Psoas muscle (tissue), 8 donors: ENCODE measurements at places on chromosomes 12 and 14.

DNA sequence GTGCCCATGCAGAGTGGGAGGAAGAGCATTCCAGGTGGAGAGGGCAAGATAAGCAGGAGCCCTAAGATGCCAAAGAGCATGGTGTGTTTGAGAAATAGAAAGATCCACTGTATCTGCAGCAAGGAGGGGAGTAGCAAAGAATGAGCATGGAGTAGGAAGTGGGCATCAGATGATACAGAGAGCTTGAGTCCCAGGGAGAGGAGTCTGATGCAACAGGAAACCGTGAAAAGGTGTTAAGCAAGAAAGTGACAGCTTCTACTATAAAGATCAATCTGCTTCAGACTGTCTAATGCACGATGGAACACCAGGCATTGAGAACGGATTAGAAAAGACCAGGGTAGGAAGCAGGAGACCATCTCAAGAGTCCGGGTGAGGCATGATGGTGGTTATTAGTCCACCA lies 12.3 kb upstream of the GPRC5D start:
- no peak for DNase-seq

DNA sequence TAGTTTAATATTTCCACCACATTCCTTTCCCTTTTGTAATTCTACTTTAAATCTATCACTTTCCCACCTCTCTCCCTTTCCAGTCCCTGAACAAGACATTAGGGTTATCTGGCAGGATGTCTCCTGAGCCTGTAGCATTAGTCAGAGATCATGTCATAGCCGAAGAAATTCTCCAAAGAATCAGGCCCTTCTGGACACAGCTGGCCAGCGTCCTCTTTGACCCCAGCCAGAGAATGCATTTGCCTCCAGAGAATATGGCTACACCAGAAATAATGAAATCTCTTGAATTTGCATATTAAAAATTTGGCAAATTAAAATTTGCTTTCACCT lies 56.7 kb downstream of the NTF3 start:
- no peak for DNase-seq

DNA sequence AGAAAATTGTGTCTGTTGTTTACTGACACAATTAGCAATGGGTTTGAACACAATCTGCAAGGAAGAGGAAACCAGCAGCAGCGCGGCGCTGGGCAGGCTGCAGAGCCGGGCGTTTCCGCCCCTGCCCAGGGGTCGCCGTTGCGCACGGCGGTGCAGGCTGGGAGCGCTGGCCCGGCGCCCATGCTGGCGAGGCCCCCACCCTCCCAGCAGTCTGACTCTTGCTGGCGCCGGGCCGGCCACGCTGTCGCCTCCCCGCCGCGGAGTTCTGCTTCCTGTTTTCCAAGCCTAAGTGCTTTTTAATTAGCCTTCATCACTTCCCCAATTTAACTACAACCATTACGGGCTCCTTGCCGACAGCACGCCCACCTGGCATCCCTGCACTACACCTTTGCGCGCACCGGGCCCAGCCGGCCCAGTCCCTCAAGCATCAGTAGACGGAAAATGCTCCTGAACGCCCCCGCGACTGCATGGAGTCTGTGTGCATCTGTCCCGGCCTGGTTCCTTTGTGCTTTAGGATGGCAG lies 212.1 kb downstream of the GXYLT1 start:
- peak; percentile 78 for DNase-seq

DNA sequence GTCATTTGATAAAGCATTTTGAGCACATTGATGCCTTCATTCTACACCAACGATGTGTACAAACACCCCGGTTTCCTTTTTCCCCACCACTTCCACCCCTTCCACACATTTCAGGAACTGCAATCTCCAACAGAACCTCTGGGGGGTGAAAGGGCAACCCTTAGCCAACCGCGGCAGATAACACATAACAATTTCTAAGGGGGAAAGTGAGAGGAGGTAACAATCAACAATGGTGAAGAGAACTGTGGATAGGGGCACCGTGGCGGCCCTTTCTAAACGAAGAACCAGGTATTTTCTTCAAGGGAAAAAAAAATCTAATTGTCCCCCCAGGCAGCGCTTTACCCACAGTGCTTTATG lies 1.1 kb downstream of the KITLG start:
- peak; percentile 11 for DNase-seq

GRCh38 chr14:101293605-101294004 lies 267.7 kb upstream of the DIO3 start:
- DNase-seq: no peak

GRCh38 chr12:107225635-107226034 lies 132.3 kb upstream of the CRY1 start:
- no peak for DNase-seq

GRCh38 chr12:109587921-109588320 lies 14.3 kb downstream of the MVK start:
- no peak for DNase-seq

GRCh38 chr12:132329036-132329719 lies at the start of gene GALNT9:
Gene GALNT9, minus strand, starts transcription at chr12:132329589. Its CDS starts 386 bp downstream, at chr12:132329203.
- no peak for DNase-seq

DNA sequence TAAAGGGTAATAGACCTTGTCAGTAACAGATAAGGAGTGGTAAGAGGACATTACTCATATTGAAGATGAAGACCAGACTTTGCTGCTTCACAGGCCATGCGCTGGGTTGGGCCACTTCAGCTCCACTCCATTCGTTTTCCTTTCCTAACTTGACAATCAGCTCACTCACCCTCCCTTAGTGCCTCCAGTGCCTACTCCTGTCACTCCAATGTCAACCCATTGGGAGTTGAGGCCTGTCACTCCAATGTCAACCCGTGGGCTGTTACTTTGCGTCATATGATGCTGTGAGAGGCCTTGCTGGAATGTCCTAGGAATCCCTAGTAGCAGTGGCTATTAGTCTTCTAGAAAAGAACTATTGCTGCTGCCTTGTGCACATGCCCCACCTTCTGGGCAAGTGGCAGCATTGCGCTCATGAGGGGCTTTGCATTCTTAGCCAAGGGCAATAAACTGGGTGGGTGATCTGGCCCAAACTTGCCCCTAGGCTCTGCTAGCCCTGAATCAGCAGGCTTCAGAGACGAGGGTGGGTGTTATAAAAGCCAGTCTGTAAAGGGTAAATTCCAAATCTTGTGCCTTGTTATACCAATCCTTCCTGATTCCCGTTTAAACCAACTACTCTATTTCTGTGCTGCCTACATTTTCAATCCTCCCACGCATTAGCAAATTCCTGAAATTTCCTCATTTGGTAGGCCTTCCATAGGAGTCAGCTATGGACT lies 36.1 kb downstream of the BAZ2A start:
- peak; percentile 69 for DNase-seq

DNA sequence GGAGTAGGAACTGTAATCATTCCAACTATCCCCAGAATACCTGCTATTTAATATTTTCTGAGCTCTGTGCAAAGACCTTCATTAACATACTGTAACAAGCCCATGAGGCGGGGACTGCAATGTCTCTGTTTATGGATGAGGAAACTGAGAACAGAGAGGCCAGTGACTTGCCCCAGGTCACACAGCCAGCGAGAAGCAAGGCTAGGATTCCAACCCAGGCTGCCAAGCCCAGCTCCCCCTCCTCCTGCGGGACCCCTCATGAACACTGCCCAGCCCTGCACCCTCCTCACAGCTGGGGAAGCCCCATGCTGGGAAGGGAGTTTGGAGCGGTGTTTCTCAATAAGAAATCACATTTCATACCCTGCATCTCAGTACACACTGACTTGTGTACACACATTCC lies 10.9 kb downstream of the HVCN1 start:
- DNase-seq: no peak

DNA sequence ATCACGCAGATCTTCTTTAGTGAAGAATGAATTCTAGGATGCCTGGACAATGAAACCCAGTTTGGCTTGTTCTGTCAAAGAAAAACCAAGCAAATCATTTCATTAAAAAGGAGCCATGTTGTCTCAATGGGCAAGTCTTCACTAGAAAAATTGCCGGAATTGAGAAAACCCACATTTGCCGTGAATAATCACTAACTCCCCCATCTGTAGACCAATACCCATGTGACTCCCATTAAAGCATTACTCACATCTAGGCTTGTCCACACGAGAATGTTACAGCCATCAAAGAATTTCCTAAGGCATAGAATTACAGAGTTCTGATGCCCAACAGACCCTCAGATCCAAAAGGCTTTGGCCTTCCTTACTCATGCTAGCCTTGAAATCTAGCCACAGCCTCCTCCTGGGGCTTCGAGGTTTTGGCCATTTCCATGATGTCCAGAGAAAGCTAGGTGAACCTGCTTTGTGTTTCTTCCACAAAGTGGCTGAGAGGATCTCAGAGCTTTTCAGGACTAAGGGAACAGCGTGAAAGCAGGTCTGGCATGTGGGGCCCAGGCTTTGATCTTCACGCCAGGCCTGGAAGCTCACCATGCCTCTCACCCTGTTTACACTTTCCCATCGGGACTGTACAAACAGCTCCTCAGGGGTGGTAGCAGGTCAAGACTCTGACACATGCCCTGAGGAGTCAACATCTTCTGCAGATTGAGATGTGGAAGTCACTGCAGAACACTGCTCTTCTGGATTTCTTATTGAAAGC lies 12.1 kb downstream of the SLC7A8 start:
- no peak for DNase-seq

- DNase-seq: no peak
These were observed 353.9 kb downstream of the GRIN2B start for GRCh38 chr12:13627536-13627935.

GRCh38 chr12:47904713-47905709 lies at the start of gene VDR:
Gene VDR, minus strand, starts transcription at chr12:47904994. Its CDS starts 25,881 bp downstream, at chr12:47879113.
- DNase-seq: peak; percentile 74

GRCh38 chr12:104478396-104479122 lies 21.8 kb downstream of the CHST11 start:
- DNase-seq: no peak
